ENCODE measurements at places on chromosomes 5 and 9. TPM values are rescaled to one million over a fixed set of nuclear protein-coding genes. Genes with fewer than 3 reads are reported as not detected.

GRCh38 chr9:135167356-135167755 is 79.9 kb downstream of the OLFM1 start:
- H3K4me1 ChIP-seq: no peaks in the 10 kb centered on the region
- no peak overlapping the region for H3K4me3 ChIP-seq
- H3K27me3 ChIP-seq: no peaks in the 10 kb centered on the region
- H3K36me3 ChIP-seq: no peaks in the 10 kb centered on the region
- no peak overlapping the region for H3K27ac ChIP-seq

Gene WWC1
- total RNA-seq: 1.9 TPM

DNA sequence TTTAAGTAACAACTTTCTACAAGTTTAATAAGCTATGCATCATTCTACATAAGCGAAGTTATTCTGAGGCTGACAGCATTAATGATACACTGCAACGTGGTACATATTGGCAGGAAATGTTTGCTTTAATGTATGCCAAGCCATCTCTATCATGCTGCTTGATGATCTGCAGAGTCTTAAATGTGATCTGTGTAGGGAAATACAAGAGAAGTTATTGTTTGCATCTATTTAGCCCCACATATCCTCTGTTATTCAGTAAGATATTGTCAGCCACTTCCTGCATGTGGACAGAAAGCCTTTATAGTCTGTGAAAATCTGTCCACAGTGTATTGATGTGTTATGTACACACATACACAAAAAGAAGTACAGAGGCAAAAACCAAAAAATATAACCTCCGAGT is 193.1 kb upstream of the FREM1 start:
- no peaks in the 10 kb centered on the region for H3K4me1 ChIP-seq
- H3K27me3 ChIP-seq: no peaks in the 10 kb centered on the region
- H3K36me3 ChIP-seq: no peaks in the 10 kb centered on the region
- DNase-seq: no peak

DNA sequence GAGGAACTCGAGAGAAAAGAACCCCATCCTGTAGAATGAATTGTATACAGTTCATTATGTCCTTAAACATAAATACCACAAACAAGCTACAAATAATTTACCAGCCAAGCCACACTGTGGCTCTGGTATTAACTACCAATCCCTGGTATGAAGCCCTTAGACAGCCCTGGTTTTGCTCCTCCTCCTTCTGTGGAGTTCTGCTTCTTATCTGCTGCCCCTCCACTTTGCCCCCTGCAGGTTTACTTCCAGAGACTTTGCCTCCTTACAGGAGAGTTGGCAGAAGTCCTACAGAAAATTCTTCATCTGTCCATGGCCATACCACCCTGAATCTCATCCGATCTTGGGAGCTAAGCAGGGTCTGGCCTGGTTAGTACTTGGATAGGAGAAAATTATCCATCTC is 219.8 kb downstream of the ACTL7B start:
- H3K27me3 ChIP-seq: no peaks in the 10 kb centered on the region
- DNase-seq: no peak
- no peak overlapping the region for H3K4me3 ChIP-seq
- H3K4me1 ChIP-seq: no peaks in the 10 kb centered on the region
- no peak overlapping the region for H3K27ac ChIP-seq

Gene IL3
- not detected for total RNA-seq

Gene INSL6
- total RNA-seq: not detected

DNA sequence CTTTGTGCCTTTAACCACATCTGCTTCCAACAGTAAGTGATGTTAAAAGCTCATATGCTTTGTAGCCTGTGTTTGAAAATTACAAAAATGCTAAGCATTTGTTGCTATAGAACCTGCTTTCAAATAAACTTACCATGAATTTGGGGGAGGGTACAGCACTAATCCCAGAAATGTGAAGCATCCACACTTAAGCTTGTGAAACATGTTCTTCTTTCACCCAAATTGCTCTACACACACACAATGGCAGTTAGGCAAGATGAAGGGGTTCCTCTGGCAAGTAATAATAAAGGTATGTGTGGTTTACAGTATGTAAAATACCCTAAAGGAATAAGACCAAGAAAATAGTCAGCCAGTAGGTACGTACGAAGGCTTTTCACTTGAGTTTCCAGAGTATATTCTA is 165.6 kb downstream of the SMARCA2 start:
- no peak overlapping the region for H3K4me3 ChIP-seq
- H3K27ac ChIP-seq: no peak overlapping the region
- H3K27me3 ChIP-seq: no peaks in the 10 kb centered on the region
- H3K36me3 ChIP-seq: no peaks in the 10 kb centered on the region
- DNase-seq: no peak

DNA sequence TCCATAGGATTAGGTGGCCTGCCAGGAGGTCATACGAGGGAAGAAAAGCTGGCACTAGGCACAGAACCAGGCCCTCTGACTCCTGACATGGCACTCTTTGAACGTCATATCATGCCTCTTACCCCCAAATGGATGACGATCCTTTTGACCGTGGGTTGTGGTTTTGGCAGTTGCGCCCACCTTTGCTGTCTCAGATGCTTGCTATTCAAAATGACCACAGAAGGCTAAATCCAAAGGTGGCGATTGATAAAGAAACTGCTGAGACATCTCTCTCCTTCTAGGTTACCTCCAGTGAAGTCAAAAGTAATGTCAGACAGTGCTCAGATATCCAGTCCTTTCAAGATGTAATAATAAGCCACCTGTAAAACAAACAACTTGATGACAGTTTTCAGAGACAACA is 385.0 kb downstream of the EFNA5 start:
- no peak for DNase-seq
- H3K27me3 ChIP-seq: no peaks in the 10 kb centered on the region
- H3K4me1 ChIP-seq: no peaks in the 10 kb centered on the region
- H3K4me3 ChIP-seq: no peak overlapping the region

DNA sequence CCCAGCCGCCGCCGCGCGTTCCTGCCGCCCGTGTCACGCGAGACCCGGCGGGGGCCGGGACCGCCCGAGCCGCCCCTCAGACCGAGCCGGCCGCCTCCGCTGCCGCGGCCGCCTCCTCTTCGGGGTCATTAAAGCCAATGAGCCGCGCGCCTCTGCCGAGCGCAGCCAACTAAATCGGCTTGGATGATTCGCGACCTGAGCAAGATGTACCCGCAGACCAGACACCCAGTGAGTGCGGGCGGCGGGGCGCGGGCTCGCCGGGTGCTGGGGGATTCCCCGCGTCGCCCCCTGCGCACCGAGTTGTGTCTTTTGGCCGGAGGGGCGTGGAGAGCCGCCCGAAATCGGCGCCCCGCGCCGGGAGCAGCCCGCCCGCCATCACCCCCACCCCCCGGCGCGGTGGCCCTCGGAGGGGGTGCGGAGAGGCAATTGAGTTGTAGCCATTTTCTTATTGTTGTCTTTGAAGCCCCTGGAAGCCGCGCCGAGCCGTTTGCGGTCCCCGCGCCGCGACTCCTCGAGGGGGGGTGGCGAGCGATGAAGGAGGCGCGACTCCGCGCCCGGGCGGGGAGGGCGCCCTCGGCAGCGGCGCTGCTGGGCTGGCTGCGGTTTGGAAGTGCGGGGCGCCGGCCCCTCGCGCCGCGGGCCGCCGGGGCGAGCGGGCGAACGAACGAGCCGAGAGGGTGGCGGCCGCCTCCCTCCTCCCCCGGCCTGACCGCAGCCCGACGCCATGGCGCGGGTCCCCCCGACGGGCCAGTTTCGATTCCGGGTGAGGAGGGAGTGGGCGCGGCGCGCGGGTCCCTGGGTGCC is 1.0 kb downstream of the TLE4 start:
- H3K4me1 ChIP-seq: no peaks in the 10 kb centered on the region
- peak overlapping the region; percentile 96 for H3K27ac ChIP-seq
- no peaks in the 10 kb centered on the region for H3K27me3 ChIP-seq
- peak; percentile 34 for DNase-seq

GRCh38 chr9:129875687-129876395 is 40.6 kb downstream of the USP20 start:
- no peak overlapping the region for H3K27ac ChIP-seq
- no peak overlapping the region for H3K4me3 ChIP-seq
- no peak for DNase-seq
- no peaks in the 10 kb centered on the region for H3K27me3 ChIP-seq
- H3K36me3 ChIP-seq: no peaks in the 10 kb centered on the region
- no peaks in the 10 kb centered on the region for H3K4me1 ChIP-seq

DNA sequence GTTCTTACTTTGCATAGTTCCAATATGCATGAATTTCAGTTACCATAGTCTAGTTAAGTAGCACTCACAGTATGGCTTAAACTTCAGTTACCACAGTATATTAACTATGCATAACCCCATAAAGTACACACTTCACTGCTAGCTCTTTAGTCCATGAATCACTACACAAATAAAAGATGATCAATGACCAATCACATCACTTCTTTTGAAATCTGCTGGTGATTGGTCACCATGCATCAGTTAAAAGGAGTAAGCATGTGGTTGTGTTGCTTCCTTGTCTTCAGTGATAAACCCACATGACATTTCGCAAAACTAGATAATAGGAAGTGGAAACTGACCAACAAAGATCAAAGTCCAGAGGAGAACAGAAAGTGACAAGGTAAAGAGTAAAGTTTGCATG is 79.0 kb downstream of the TAF11L14 start:
- H3K4me1 ChIP-seq: no peaks in the 10 kb centered on the region
- no peak overlapping the region for H3K27ac ChIP-seq
- no peaks in the 10 kb centered on the region for H3K27me3 ChIP-seq
- DNase-seq: no peak
- no peak overlapping the region for H3K4me3 ChIP-seq

- peak overlapping the region; percentile 58 for H3K27ac ChIP-seq
- no peaks in the 10 kb centered on the region for H3K4me1 ChIP-seq
- no peaks in the 10 kb centered on the region for H3K36me3 ChIP-seq
- H3K4me3 ChIP-seq: no peak overlapping the region
Observed at GRCh38 chr5:77423022-77423750, 68.9 kb downstream of the WDR41 start.

Gene C1QTNF3
- total RNA-seq: 7.6 TPM

GRCh38 chr9:134167530-134167931 is 3.2 kb upstream of the RNU6ATAC start:
- H3K4me3 ChIP-seq: no peak overlapping the region
- no peak for DNase-seq
- H3K36me3 ChIP-seq: no peaks in the 10 kb centered on the region

DNA sequence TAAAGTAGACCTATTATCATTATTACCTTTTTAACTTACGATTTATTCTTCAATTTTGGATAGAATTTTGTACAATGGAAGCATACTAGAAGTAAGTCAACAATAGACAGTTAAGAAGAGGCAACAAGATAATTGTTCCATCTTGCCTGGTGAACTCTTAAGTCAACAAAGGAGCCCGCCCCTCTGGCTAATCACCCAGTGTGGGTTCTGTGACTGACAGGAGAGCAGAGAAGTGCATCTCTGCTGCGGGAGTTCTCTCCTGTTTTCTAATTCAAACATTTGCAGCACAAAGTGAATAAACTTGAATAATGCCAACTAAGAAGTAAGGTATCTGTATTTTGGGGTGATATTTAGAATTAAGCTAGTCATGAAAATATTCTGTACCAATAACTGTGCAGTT is 6.7 kb upstream of the ISL1 start:
- no peaks in the 10 kb centered on the region for H3K4me1 ChIP-seq
- H3K27me3 ChIP-seq: no peaks in the 10 kb centered on the region
- H3K36me3 ChIP-seq: no peaks in the 10 kb centered on the region
- DNase-seq: no peak
- no peak overlapping the region for H3K4me3 ChIP-seq

GRCh38 chr9:123495731-123496130 is 139.7 kb downstream of the CRB2 start:
- no peak for DNase-seq
- H3K27me3 ChIP-seq: no peaks in the 10 kb centered on the region
- H3K36me3 ChIP-seq: no peaks in the 10 kb centered on the region

- no peak for DNase-seq
- H3K27ac ChIP-seq: no peak overlapping the region
- no peak overlapping the region for H3K4me3 ChIP-seq
- no peaks in the 10 kb centered on the region for H3K36me3 ChIP-seq
Observed at GRCh38 chr5:104635227-104635626, 1072.6 kb upstream of the NUDT12 start.

Gene CARTPT
- total RNA-seq: not detected

Gene CCDC107
- 53.4 TPM for total RNA-seq

Gene MYORG
- total RNA-seq: 1.0 TPM

GRCh38 chr5:173825215-173825865 is 62.8 kb upstream of the CPEB4 start:
- no peaks in the 10 kb centered on the region for H3K36me3 ChIP-seq
- H3K4me3 ChIP-seq: no peak overlapping the region
- H3K4me1 ChIP-seq: no peaks in the 10 kb centered on the region
- H3K27ac ChIP-seq: peak overlapping the region; percentile 60

DNA sequence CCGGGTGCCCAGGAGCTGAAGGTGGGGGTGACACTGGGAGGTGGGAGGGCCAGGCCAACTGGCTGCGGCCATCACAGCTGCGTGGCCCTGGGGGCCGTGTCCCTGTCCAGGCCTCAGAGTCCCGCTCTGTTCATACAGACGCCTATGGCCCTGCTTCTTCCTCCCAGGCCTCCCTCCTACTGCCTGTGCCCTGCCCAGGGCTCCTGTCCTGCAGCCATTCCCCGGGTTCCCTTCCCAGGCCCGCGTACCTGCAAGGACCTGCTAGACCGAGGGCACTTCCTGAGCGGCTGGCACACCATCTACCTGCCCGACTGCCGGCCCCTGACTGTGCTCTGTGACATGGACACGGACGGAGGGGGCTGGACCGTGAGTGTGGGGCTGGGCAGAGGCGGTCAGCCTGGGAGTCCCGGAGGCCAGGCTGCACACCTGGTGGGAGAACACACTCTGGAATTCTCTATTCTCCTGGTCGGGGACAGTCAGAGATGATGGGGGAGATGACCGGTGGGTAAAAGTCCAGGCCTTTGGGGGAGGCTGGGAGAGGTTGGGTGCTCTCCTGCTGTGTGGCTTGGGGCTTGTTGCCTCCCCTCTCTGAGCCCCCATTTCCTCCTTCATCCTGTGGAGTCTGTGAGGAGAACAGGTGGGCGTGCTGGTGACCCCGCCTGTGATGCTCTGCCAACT is 4.5 kb downstream of the FCN2 start:
- no peak overlapping the region for H3K27ac ChIP-seq
- no peaks in the 10 kb centered on the region for H3K27me3 ChIP-seq
- H3K36me3 ChIP-seq: no peaks in the 10 kb centered on the region
- no peaks in the 10 kb centered on the region for H3K4me1 ChIP-seq

GRCh38 chr9:114462791-114463190 is 42.5 kb downstream of the WHRN start:
- H3K4me1 ChIP-seq: no peaks in the 10 kb centered on the region
- H3K27me3 ChIP-seq: no peaks in the 10 kb centered on the region
- no peak for DNase-seq
- H3K4me3 ChIP-seq: no peak overlapping the region

DNA sequence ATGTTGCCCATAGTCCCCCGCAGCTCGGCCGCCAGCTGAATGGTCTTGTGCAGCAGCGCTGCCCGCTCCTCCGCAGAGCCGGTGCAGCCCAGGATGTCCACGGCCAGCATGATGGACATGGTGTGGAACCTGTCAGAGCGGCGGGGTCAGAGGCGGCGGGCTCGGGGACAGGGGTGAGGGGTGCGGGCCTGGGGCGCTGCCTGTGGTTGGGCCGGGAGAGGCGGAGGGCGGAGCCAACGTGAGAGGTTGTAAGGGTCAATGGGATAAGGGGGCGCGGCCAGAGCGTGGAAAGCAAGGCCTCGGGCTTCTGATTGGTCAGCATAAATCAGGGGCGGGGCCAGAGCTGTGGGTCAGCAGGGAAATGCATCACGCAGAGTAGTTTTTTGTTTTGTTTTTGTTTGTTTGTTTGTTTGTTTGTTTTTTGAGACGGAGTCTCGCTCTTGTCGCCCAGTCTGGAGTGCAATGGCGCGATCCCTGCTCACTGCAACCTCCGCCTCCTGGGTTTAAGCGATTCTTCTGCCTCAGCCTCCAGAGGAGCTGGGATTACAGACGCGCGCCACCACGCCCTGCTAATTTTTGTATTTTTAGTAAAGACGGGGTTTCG is 6.8 kb upstream of the TOR2A start:
- peak; percentile 46 for DNase-seq
- H3K27me3 ChIP-seq: no peaks in the 10 kb centered on the region
- no peaks in the 10 kb centered on the region for H3K36me3 ChIP-seq
- H3K27ac ChIP-seq: peak overlapping the region; percentile 72
- H3K4me1 ChIP-seq: no peaks in the 10 kb centered on the region

Gene DCTN4
- 33.3 TPM for total RNA-seq

Data from uterus (tissue), 4 donors.